Foreskin fibroblast (primary cell): ENCODE measurements at places on chromosomes 7 and 10.

DNA sequence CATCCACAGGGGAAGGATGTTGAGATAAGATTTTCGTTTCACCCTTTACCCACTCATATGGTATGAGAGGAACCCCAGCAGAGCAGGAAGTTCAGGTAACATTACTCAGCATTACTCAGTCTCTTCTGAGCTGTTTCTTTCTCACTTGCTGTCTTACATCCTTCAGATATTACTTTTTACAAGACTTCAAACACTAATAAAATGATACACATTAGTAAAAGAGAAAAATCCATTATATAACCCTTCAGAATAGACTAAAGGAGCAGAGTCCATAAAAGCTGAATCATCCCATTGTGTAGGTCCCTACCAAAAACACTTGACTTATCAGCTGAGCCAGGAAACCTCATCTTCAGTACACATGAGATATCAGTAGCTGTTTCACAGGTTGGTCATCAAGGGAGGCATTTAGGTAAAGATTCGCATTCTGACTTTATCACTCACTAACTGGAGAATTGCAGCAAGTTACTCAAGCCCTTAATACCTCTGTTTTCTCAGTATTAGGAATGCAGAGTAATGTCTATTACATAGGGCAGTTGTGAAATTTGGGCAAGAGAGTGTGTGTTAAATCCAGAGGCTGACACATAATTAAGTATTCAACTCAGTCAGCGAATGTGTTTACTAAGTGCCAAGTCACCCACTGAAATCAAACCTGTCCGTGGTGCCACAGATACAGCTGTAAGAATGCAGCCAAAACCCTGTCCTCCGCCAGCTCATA lies 44.7 kb downstream of the KLF6 start:
- no peak for DNase-seq

- DNase-seq: no peak
Observed at GRCh38 chr7:114033475-114033874, 114.7 kb upstream of the PPP1R3A start.

- DNase-seq: no peak
Observed at GRCh38 chr7:16320099-16320660, 101.2 kb downstream of the CRPPA start.

- DNase-seq: no peak
Observed at GRCh38 chr10:11931038-11931437, 107.9 kb downstream of the PROSER2 start.

- DNase-seq: no peak
Observed at GRCh38 chr7:114953724-114954123, 31.8 kb downstream of the MDFIC start.

DNA sequence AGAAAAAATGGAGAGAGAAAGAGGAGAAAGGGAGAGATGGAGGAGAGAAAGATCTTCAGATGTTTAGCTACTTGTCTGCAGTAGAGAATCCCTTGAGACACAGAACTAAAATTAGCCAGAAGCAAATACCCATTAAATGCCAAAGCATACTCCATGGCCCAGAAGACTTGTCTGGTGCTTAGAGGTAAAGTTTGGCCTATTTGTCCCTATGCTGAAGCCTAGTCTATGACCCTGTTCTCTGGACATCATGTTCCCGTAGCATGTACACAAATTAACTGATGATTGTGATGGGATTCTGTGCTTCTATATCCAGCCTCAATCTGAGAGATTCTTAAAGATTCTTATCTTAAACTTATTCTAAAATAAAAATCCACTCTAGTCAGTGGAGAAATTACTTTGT lies 85.8 kb downstream of the NAMPT start:
- DNase-seq: no peak

DNA sequence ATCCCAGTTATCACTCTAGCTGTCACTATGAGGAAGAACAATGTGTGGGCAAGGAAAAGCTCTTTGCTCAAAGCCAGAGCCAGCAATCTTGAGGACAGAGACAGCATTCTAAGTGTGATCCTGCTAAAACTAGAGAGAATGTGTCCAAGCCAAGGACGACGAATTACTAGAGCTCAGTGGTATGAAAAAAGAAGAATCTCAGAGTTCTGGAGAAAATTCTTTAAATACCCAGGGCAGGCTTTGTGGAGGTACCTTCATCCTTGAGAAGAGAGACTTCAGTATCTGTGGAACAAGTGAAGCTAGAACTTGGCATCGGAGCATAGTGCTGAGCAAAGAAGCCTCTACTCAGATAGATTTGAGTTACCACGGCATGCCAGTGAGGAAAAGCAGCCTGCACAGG lies 209.8 kb downstream of the TRIL start:
- DNase-seq: no peak

- no peak for DNase-seq
Observed at GRCh38 chr10:79452174-79452611, 6.8 kb upstream of the ZCCHC24 start.

GRCh38 chr7:98483964-98484545 lies 83.2 kb upstream of the BAIAP2L1 start:
- no peak for DNase-seq

- no peak for DNase-seq
Observed at GRCh38 chr7:49580761-49581160, 192.7 kb upstream of the VWC2 start.

- no peak for DNase-seq
Observed at GRCh38 chr10:122348512-122348911, 26.0 kb upstream of the PLEKHA1 start.

DNA sequence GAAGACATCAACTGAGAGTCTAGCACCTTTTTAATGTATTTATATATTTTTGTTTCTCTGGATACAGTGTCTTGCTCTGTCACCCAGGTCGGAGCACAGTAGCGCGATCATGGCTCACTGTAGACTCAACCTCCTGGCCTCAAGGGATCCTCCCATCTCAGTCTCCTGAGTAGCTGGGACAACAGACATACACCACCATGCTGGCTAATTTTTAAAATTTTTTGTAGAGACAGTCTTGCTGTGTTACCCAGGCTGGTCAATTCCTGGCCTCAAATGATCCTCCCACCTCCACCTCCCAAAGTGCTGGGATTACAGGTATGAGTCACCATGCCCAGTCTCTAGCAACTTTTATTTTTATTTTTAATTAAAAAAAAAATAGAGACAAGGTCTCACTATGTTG lies 51.4 kb upstream of the ANLN start:
- DNase-seq: no peak

DNA sequence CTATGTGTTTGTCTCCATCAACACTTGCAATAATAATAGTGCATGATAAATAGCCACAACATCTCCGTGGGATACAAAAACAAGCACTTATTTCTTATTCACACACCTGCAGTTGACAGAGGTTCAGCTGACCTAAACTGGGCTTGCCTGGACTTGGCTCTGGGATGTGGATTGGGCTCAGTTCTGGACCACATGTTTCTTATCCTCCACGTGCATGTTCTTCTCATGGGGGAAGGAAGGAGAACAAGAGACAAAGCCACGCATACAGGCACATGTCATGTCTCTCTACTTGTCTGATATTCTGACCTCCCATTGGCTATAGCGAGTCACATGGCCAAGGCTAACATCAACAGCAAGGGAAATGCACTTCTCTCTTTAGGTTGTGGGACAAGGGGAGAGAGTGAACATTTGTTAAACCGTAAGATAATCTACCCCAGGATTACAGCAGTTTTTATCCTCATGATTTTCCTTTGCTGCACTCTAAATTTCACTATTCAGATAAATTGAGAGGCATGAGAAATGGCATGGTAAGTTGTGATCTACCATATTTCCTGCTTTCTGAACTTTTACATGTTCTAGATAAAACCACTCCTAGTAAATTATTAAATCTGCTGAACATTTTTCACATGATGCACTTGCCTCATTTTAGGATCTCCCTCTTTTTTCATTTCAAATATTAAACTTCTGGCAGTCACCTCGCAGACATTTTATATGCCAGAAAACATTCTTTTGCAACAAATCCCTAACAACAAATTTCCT lies 33.7 kb downstream of the CFAP58 start:
- DNase-seq: no peak

- no peak for DNase-seq
Observed at GRCh38 chr10:73376679-73377078, 18.0 kb upstream of the CFAP70 start.

DNA sequence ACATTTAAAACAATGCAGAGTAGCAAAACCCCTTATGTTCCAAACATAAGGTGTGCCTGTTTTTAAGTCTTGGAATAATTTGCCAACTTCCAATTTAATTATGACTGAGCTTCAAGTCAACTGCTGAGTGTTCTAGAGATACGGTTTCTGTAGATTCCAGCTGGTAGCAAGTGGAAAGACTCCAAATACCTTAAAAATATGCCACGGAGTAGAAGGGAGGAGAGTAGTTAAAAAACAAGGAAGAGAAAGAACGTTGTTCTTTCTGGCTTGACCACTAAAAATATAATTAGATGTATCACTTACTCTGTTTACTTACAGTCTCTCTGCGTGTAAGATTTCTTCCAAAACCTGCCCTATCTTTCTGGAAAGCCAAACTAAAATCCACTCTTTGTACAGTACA lies 24.5 kb upstream of the ABLIM1 start:
- no peak for DNase-seq

DNA sequence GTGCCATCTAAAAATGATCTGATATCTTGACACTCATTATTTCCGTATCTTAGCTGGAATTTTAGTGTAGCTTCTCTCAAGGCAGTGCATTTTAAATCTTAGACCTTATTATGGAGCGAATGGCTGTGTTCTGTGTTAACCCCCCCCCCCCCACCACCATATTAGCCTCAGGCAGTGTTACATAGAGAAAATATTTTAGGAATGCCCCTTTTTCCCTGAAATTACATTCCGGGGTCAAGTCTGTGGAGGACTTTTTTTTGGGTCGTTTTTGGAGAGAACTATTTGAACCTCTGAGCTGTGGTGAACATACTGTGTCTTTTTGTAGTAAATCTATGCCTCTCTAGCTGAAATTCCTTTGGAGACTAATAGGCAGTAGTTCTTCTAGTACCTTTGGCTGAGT lies 3.1 kb downstream of the CCDC126 start:
- no peak for DNase-seq
